Activated CD4-positive, alpha-beta memory T cell treated with anti-CD3 and anti-CD28 coated beads, Interleukin-2, amount 10 ng/mL, durations not matched to agents 7 days and 5 days (primary cell): ENCODE measurements at places on chromosomes 7 and 10.

GRCh38 chr10:19290770-19291169 lies 242.2 kb downstream of the MALRD1 start:
- DNase-seq: no peak
- no peaks in the 10 kb centered on the region for H3K27me3 ChIP-seq
- H3K4me1 ChIP-seq: no peaks in the 10 kb centered on the region
- no peak overlapping the region for H3K4me3 ChIP-seq

- H3K27ac ChIP-seq: no peak overlapping the region
- no peak for DNase-seq
- H3K36me3 ChIP-seq: no peaks in the 10 kb centered on the region
- H3K27me3 ChIP-seq: peaks cover 8% of the 10 kb centered on the region
- H3K4me3 ChIP-seq: no peak overlapping the region
Observed at GRCh38 chr10:73649876-73650536, 5.8 kb downstream of the SYNPO2L start.

DNA sequence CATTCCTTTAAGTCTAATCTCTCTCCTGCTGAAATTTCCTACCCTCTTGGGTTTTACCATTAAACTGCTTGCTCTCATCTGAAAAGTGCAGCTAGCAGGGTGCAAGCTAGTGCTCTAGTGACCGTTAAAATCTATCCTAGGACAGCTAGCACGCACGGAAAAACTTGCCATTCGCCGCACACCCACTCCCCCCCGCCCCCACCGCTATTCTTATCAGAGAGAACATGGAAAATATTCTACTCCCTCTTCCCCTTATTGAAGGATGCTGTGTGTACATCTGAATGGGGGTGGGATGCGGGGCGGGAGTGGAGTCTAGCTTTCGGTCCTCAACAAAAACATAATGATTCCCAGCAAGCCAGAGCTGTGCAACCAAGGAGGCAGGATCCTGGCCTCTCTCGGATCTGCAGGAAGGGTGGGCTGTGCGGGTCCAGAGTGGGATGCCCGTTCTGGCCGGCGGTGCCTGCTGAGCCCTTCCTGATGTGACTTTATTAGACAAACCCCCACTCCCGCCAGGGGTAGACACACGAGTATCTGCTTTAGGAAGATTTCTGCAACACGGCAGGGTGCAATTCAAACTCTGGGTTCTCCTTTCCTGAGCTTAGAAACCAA lies 1.1 kb upstream of the ADRA2A start:
- H3K4me1 ChIP-seq: peaks cover 11% of the 10 kb centered on the region
- no peak overlapping the region for H3K4me3 ChIP-seq
- no peaks in the 10 kb centered on the region for H3K36me3 ChIP-seq
- no peak overlapping the region for H3K27ac ChIP-seq

- H3K4me1 ChIP-seq: no peaks in the 10 kb centered on the region
- H3K36me3 ChIP-seq: no peaks in the 10 kb centered on the region
- H3K4me3 ChIP-seq: no peak overlapping the region
Observed at GRCh38 chr7:158061026-158061630, 526.5 kb downstream of the PTPRN2 start.

GRCh38 chr7:106590209-106590816 lies 70.6 kb downstream of the CCDC71L start:
- no peak for DNase-seq
- H3K27me3 ChIP-seq: peaks cover 7% of the 10 kb centered on the region
- H3K4me3 ChIP-seq: no peak overlapping the region
- no peaks in the 10 kb centered on the region for H3K4me1 ChIP-seq
- no peaks in the 10 kb centered on the region for H3K36me3 ChIP-seq

DNA sequence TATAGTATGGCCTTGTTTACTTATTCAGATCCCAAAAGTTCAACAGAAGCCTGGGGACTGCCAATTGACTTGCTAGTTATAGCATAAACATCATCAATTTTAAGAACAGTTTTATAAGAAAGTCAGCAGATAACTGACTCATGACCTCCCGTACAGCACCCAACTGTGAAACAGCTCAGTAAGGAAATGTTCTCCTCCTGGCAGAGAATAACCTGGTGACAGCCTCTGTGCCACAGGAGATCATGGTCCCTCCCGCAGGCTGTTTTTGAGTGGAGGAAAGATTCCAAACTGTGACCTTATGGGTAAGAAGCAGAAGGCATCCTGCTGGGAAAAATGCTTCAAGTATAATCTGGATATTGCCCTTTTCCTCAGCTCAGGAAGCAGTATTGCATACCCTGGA lies 182.5 kb downstream of the SEMA3D start:
- no peak overlapping the region for H3K4me3 ChIP-seq
- no peak overlapping the region for H3K27ac ChIP-seq
- H3K36me3 ChIP-seq: no peaks in the 10 kb centered on the region
- no peaks in the 10 kb centered on the region for H3K4me1 ChIP-seq
- no peak for DNase-seq

DNA sequence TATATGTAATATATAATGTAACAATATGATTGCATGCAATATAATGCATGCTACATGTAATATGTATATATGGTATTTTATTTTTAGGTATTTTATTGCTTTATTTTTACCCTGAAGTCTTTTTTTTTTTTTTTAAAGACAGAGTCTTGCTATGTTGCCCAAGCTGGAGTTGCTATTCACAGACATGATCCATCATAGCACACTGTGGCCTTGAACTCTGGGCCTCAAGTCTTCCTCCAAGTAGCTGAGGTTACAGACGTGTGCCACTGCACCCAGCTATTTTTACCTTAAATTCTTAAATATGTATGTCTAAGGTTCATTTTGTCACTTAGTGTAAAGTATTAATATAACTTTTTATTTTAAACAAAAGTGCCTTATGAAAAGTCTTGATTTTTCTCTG lies 47.1 kb downstream of the MKLN1 start:
- peaks cover 16% of the 10 kb centered on the region for H3K4me1 ChIP-seq
- H3K4me3 ChIP-seq: no peak overlapping the region
- H3K36me3 ChIP-seq: peaks cover 5% of the 10 kb centered on the region
- H3K27me3 ChIP-seq: no peaks in the 10 kb centered on the region
- no peak overlapping the region for H3K27ac ChIP-seq
- DNase-seq: no peak

DNA sequence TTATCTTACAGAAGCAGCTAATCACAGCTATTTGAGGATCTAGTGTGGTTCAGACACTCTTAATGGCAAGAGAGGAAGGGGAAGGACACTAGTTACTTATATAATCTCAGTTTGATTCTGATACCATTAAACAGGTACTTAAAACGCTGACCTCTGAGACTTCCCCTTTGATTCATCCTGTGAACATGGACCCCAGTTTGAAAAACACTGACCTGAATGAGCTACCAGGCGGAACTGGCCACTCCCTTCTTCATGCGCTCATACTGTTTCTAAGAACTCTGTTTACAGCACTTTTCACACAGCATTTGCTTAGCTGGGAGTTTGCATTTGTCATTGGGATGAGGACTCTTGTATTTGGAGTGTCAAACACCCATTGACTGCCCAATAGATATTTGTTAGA lies 45.7 kb downstream of the BEND7 start:
- no peak overlapping the region for H3K4me3 ChIP-seq
- H3K27me3 ChIP-seq: peaks cover 26% of the 10 kb centered on the region
- H3K4me1 ChIP-seq: no peaks in the 10 kb centered on the region
- no peak overlapping the region for H3K27ac ChIP-seq

- H3K27ac ChIP-seq: peak overlapping the region; percentile 88
- H3K4me1 ChIP-seq: peaks cover 55% of the 10 kb centered on the region
- peak; percentile 46 for DNase-seq
- no peaks in the 10 kb centered on the region for H3K27me3 ChIP-seq
- H3K36me3 ChIP-seq: peaks cover 14% of the 10 kb centered on the region
Observed at GRCh38 chr7:140262242-140262903, 85.6 kb upstream of the KDM7A start.

DNA sequence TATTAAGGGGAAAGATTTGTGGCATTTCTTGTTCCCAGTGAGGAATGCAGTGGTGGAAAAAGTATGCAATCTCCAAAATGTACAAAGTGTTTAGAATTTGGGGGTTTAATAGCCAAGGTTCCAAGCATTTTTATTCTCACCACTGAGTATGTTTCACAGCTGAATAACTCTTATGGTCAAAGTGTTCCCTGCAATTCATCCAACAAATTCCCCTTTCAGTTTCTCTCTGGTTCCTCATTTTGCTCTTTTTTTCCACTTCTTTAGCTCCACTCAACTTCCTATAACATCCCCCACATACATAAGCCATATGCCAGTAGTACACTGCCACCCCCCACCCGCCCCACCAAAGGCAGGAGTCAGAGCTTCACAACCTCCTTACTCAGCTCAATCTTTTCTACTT lies 4.6 kb downstream of the HECW1 start:
- no peak for DNase-seq
- no peak overlapping the region for H3K4me3 ChIP-seq
- peaks cover 2% of the 10 kb centered on the region for H3K4me1 ChIP-seq

GRCh38 chr10:93180482-93180931 lies 106.8 kb downstream of the CYP26A1 start:
- H3K4me3 ChIP-seq: no peak overlapping the region
- H3K4me1 ChIP-seq: no peaks in the 10 kb centered on the region
- DNase-seq: no peak
- no peak overlapping the region for H3K27ac ChIP-seq
- H3K27me3 ChIP-seq: peaks cover 10% of the 10 kb centered on the region

DNA sequence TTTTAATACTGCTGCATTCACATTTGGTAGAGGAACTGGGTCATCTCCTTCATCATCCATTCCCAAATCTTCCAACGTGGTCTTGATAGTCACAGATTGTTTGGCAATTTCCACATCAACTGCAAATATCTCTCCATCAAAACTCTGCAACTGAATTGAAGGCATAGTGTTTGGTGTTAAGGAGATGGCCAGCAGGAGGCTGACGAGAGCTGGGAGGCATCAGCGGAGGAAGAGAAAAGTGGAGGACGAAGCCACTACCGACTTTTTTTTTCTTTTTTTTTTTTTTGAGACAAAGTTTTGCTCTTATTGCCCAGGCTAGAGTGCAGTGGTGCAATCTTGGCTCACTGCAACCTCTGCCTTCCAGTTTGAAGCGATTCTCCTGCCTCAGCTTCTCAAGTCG lies 205.0 kb upstream of the KCTD7 start:
- no peak overlapping the region for H3K4me3 ChIP-seq
- no peaks in the 10 kb centered on the region for H3K4me1 ChIP-seq
- H3K27me3 ChIP-seq: peaks cover 1% of the 10 kb centered on the region
- no peak overlapping the region for H3K27ac ChIP-seq
- no peaks in the 10 kb centered on the region for H3K36me3 ChIP-seq
- no peak for DNase-seq

DNA sequence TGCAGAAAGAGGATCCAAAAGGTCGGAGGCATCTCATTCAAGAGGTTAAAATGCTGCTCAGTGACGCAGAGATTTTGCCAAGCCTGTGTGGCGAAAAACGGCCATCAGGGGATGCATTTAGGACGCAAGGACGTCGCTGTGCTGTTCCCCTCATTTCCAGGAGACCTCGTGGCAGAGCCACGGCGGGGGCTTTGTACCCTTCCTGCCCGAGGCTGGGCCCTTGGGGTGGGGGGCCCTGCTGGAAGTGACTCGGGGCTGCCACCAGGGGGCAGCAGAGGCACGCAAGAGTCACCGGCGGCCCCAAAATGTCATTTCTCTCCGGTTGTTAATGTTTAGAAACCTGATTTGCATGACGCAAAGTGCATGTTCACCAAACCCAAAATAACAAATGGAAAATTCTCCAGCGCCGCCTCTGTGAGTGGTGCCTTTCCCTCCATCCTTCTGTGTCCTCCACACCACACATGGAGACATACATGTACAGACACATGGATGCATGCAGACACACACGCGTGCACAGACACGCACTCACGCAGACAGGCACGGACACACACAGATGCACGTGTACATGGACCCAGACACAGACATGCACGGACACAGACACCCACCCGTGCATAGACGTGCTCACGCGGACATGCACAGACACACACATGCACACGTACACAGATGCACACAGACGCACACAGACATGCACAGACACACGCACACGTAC lies 51.0 kb upstream of the NKX6-2 start:
- H3K27me3 ChIP-seq: no peaks in the 10 kb centered on the region
- no peak overlapping the region for H3K4me3 ChIP-seq
- no peaks in the 10 kb centered on the region for H3K36me3 ChIP-seq
- peak; percentile 30 for DNase-seq
- no peaks in the 10 kb centered on the region for H3K4me1 ChIP-seq
- no peak overlapping the region for H3K27ac ChIP-seq

- H3K27me3 ChIP-seq: no peaks in the 10 kb centered on the region
- DNase-seq: no peak
- no peaks in the 10 kb centered on the region for H3K36me3 ChIP-seq
- no peak overlapping the region for H3K27ac ChIP-seq
- no peak overlapping the region for H3K4me3 ChIP-seq
Observed at GRCh38 chr10:34607894-34608293, 207.2 kb downstream of the PARD3 start.

DNA sequence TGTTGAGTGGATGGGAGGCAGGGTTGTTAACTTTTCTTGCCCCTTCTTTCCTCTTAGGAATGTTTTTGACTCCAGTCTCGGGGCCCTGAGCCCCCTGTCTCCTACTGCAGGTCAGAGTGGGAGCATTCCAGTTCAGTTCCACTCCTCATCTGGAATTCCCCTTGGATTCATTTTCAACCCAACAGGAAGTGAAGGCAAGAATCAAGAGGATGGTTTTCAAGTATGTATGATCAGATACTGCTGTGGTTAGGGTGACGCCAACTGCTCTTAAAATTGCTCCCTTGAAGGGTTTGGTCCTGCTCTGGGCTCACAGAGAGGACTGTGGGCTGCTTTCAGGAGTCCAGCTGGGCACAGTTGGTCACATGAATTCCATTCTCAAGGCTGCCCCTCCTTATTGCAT lies 22.0 kb downstream of the VWA2 start:
- peaks cover 1% of the 10 kb centered on the region for H3K4me1 ChIP-seq
- no peaks in the 10 kb centered on the region for H3K36me3 ChIP-seq
- DNase-seq: no peak
- no peak overlapping the region for H3K4me3 ChIP-seq

DNA sequence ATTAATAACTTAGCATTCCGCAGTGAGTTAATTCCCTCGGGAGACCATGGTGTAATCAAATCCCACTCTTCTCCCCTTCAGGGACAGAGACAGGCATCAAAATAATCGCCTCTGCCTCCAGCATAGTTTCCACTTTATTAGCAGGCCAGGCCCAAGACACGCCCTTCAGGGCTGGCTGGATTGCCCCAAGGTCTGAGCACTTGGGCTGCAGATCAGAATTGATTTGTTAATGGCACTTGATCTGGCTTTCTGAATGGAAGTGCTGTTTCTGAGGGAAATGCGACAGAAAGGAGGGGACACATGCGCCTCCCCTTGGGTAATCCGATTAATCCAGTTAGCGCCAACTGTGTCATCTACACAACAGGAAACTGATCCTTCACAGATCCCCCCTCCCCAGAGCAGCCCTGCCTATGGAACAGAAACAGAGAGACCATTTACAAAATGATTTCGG lies 15.6 kb downstream of the CHAT start:
- DNase-seq: no peak
- no peaks in the 10 kb centered on the region for H3K4me1 ChIP-seq
- H3K4me3 ChIP-seq: no peak overlapping the region
- H3K27me3 ChIP-seq: peaks cover 2% of the 10 kb centered on the region
